T-cell (primary cell): ENCODE measurements at places on chromosomes 2 and 18. TPM values are rescaled to one million over a fixed set of nuclear protein-coding genes. Genes with fewer than 3 reads are reported as not detected.

DNA sequence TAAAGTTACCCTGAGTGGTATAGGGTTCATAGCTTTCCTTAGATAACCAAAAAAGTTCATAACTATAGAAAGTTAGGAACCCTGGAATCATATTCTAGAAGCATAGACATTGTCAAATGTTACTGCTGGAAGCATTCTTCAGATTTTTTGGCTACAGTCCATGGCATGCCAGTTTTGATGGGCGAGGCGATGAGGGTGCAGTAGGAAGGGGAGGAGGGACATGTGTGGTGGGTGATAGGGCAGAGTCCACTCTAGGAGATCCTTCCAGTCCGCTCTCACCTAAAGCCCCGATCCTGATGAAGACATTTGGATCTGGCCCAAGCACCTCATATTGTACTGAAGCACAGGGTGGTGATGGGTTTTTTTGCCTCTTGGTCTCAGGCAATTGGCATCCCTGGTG is 91.8 kb downstream of the HRH4 start:
- H3K4me1 ChIP-seq, result no peaks in the 10 kb centered on the region
- H3K36me3 ChIP-seq, result no peaks in the 10 kb centered on the region
- no peak for DNase-seq
- no peaks in the 10 kb centered on the region for H3K27me3 ChIP-seq

DNA sequence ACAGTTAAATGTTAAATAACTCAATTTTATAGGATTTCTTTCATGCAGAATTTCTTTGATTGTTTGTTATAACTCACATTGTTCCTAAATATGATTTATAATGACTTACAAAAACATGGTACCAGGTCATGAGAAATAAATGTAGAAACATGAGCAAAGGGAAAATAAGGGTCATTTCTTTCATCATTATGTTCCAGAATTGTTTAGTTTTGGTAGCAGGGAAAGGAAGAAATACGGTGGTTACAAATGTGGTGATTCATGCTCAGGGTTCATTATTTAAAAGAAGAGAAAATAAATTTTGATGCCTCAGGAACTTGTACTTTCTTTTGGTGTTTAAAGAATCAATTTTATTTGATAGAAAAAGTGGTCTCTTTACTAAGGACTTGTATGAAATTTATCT is 4.4 kb downstream of the LYPD6B start:
- H3K36me3 ChIP-seq, result no peaks in the 10 kb centered on the region
- H3K4me1 ChIP-seq, result peaks cover 4% of the 10 kb centered on the region
- H3K4me3 ChIP-seq, result no peak overlapping the region
- peaks cover 3% of the 10 kb centered on the region for H3K27me3 ChIP-seq

GALNT13 gene
- total RNA-seq, result 0.47 TPM

TCF7L1 gene
- total RNA-seq, result not detected

ELOA2 gene
- total RNA-seq, result not detected

DNA sequence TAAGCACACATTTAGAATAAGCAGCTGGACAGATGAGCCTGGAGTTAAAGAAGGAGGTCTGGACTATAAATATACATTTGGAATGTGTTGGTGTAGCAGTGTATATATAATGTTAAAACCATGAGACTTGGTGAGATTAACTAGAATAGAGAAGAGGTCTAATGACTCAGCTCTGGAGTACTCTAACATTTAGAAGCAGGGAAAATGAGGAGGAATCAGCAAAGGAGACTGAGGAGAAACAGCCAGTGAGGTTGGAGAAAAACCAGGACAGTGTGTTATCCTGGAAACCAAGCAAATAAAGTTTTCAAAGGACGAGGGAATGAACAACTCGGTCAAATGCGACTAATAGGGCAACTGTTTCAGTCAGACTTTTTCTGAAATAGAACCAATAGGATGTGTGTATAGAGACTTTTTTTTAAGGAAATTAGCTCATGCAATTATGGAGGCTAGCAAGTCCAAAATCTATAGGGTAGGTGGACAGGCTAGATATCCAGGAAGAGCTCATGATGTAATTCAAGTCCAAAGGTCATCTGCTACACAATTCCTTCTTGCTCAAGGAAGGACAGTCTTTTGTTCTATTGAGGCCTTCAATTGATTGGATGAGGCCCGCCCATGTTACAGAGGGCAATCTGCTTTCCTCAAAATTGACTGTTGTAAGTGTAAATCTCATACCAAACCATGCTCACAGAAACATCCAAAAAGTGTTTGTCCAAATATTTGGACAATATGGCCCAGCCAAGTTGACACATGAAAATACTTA is 10.8 kb upstream of the SESTD1 start:
- no peaks in the 10 kb centered on the region for H3K36me3 ChIP-seq
- H3K27me3 ChIP-seq, result peaks cover under 1% of the 10 kb centered on the region
- no peak overlapping the region for H3K4me3 ChIP-seq
- no peaks in the 10 kb centered on the region for H3K4me1 ChIP-seq

POTEC gene
- not detected for total RNA-seq

TMEFF2 gene
- total RNA-seq, result not detected

- no peak overlapping the region for H3K4me3 ChIP-seq
- no peak overlapping the region for H3K27ac ChIP-seq
- peaks cover 3% of the 10 kb centered on the region for H3K4me1 ChIP-seq
- H3K27me3 ChIP-seq, result peaks cover 33% of the 10 kb centered on the region
These were observed 42.1 kb upstream of the LAPTM4A start for GRCh38 chr2:20093263-20094141.

GRCh38 chr18:22297008-22297407 is 120.7 kb downstream of the CTAGE1 start:
- no peaks in the 10 kb centered on the region for H3K36me3 ChIP-seq
- H3K27ac ChIP-seq, result no peak overlapping the region
- H3K4me1 ChIP-seq, result no peaks in the 10 kb centered on the region
- H3K4me3 ChIP-seq, result no peak overlapping the region

ADD2 gene
- 7.5 TPM for total RNA-seq

- no peaks in the 10 kb centered on the region for H3K27me3 ChIP-seq
- H3K4me1 ChIP-seq, result no peaks in the 10 kb centered on the region
- no peak for DNase-seq
- no peak overlapping the region for H3K27ac ChIP-seq
These were observed 154.5 kb downstream of the AGPS start for GRCh38 chr2:177547122-177547521.

DNA sequence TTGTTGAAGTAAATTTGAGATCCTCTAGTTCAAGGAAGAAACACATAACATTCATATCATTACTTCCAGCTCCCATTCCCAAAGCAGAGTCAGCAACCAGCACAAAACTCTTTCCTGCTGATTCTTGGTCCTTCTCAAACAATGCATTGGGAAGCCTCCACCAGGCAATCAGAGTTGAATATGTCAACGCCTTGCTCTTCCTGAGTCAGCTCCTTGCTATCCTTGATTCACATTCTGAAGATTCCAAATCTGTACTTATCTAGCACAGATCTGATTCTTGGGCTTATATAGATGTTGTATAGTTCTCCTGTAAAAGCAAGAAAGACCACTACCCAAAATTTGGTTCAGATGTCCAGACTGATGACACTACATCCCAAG is 29.6 kb downstream of the CFAP210 start:
- no peaks in the 10 kb centered on the region for H3K36me3 ChIP-seq
- H3K4me3 ChIP-seq, result no peak overlapping the region
- H3K27ac ChIP-seq, result no peak overlapping the region
- no peak for DNase-seq
- H3K27me3 ChIP-seq, result no peaks in the 10 kb centered on the region

DNA sequence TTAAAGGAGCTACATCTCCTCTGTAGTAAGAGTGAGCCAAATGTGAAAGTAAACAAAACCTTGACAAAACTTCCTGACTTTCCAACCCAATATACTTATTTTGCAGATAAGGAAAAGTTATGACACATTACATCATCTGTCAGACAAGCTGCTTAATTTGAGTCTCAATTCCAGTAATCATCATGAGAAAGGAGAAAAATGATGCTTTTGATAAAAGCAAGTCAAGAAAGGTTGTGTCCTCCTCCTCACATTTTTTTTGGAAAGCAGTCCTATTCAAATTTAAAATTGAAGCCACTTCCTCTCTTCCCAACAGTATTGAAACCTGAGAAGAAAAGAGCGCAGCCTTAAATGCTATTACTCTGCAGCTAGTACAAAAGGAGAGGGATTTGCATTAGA is 519.6 kb downstream of the LRP1B start:
- H3K4me1 ChIP-seq, result no peaks in the 10 kb centered on the region
- H3K27ac ChIP-seq, result no peak overlapping the region
- no peak overlapping the region for H3K4me3 ChIP-seq

DNA sequence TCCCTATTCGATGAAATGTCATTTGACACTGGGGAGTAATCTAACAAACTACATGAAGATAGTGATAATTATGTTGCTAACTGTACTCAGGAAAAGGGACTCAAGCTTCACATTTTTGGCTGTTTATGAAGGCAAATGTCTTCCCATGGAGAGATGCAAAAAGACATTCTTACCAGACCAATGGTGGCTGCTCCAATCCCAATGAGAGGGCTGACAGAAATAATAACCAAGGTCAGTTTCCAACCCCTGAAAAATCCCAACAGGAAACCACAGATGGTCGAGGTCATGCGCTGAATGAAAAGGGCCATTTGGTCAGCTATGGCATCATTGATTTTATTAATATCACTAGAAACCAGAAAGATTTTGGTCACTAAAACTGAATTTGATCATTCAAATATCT is 37.6 kb downstream of the ABCB11 start:
- H3K4me1 ChIP-seq, result no peaks in the 10 kb centered on the region
- no peak for DNase-seq
- H3K27ac ChIP-seq, result no peak overlapping the region
- no peak overlapping the region for H3K4me3 ChIP-seq
- H3K27me3 ChIP-seq, result no peaks in the 10 kb centered on the region

- H3K4me1 ChIP-seq, result no peaks in the 10 kb centered on the region
- no peak for DNase-seq
- H3K27ac ChIP-seq, result no peak overlapping the region
- H3K27me3 ChIP-seq, result no peaks in the 10 kb centered on the region
These were observed 227.5 kb downstream of the HDAC4 start for GRCh38 chr2:239173301-239173700.

TBR1 gene
- not detected for total RNA-seq

DNA sequence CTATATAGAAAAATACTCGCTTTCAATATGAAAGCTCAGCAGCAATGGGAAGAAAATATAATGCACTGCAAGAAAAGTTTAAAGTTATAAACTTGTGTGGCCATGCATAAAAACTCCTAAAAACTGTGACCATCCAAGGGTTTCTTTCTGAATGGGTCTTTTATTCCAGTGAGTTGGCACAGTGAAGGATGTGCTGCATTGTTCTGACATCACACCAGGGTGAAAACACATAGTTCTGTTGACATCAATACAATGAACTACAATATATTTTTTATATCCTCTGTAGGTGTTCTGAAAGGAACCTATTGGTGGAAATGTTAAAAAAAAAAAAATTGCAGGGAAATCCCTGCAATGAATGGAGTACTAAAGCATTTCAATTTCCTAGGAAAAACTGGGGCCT is 80.2 kb downstream of the CDH20 start:
- H3K36me3 ChIP-seq, result no peaks in the 10 kb centered on the region
- H3K27me3 ChIP-seq, result no peaks in the 10 kb centered on the region
- no peak overlapping the region for H3K27ac ChIP-seq
- no peaks in the 10 kb centered on the region for H3K4me1 ChIP-seq
- H3K4me3 ChIP-seq, result no peak overlapping the region

DNA sequence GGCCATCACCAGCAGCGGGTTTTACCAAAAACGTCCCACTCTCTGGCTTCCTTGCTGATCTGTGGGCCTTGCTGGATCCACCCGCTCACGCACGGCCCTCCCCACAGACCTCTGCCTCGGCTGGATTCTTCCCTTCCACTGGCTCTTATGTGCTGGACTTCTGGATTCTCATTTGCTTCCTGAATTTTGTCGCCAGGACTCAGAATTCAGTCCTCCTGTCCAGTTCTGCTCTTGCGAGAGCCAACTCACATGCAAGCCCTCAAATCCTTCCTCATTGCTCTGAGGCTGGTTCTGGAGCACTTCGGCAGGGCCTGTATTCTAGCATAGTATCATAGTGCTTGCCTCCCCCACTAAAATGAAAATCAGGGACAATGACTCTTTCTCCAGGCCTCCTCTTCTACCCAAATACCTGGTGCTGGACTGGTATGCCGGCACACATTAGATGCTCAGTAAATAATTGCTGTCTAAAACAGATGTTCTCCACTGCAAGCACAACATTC is 115.5 kb downstream of the ATL2 start:
- no peak for DNase-seq
- no peak overlapping the region for H3K27ac ChIP-seq
- no peak overlapping the region for H3K4me3 ChIP-seq
- no peaks in the 10 kb centered on the region for H3K36me3 ChIP-seq

ZFP36L2 gene
- 905 TPM for total RNA-seq

PFN4 gene
- total RNA-seq, result not detected

GRCh38 chr2:202566286-202566685 is 68.5 kb upstream of the FAM117B start:
- H3K4me1 ChIP-seq, result no peaks in the 10 kb centered on the region
- H3K27ac ChIP-seq, result no peak overlapping the region
- no peaks in the 10 kb centered on the region for H3K27me3 ChIP-seq
- H3K4me3 ChIP-seq, result no peak overlapping the region

KCNJ3 gene
- not detected for total RNA-seq

CCDC141 gene
- total RNA-seq, result 16.8 TPM

ALKAL2 gene
- total RNA-seq, result not detected

DNA sequence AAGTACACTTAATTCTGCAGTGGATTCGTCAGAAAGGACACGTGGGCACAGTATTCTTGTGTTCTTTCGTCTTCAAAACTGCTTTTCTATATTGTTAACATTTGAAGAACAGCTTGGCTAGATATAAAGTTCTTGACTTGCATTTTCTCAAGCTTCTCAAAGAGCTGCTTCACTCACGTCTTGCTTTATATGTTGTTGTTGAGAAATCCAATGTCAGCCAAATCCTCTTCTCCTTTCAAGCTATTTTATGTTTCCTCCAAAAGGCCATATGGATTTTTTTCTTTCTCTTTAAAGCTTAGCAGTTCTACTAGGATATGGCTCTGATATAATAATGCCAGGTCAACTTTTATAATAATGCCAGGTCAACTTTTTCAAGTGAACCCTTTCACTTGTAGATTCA is 65.5 kb upstream of the CYP1B1 start:
- no peak for DNase-seq
- peaks cover 3% of the 10 kb centered on the region for H3K27me3 ChIP-seq
- no peak overlapping the region for H3K27ac ChIP-seq
- H3K4me1 ChIP-seq, result no peaks in the 10 kb centered on the region

DNA sequence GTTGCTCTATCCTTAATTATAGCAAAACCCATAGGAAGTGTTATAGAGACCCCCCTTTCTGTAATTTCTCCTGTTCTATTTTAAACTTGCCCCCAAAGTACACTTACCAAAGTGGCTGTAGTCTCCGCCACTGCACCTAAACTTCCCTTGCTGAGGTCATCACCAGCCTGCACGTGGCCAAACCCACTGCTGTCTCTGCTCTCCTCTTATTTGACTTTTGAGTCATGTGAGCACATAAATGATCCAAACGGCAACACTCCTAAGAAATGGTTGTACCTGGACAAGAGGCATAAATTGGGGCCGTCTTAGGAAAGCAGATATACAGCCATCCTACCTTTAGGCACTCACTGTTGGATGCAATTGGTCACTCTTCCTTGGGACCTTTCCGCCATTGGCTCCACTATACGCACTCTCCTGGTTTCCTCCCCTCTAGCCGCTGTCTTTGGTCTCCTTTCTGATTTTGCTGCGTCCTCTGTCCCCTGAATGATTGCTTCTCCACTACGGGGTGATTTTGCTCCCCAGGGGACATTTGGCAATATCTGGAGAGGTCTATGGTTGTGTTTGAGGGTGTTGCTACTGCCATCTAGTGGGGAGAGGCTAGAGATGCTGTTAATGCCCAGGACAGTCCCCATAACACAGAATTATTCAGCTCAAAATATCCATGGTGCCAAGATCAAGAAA is 19.2 kb upstream of the IL36G start:
- H3K27me3 ChIP-seq, result peaks cover 11% of the 10 kb centered on the region
- peak; percentile 14 for DNase-seq
- no peak overlapping the region for H3K4me3 ChIP-seq
- H3K4me1 ChIP-seq, result no peaks in the 10 kb centered on the region
- H3K27ac ChIP-seq, result no peak overlapping the region
- H3K36me3 ChIP-seq, result no peaks in the 10 kb centered on the region
